Posterior vena cava (tissue), 2 donors: ENCODE measurements at places on chromosomes 12 and 14. TPM values are rescaled to one million over a fixed set of nuclear protein-coding genes. Genes with fewer than 3 reads are reported as not detected.

The OR4E2 gene
- total RNA-seq: not detected

The AICDA gene
- 0.28 TPM for total RNA-seq

GRCh38 chr12:104986022-104986941, at the start of gene NOPCHAP1:
Gene NOPCHAP1, plus strand, starts transcription at chr12:104986316. Its CDS starts 37 bp downstream, at chr12:104986353.
- peak; percentile 97 for DNase-seq

The FAM90A1 gene
- total RNA-seq: 0.23 TPM

The PIANP gene
- total RNA-seq: not detected
